ENCODE measurements at places on chromosomes 4 and X. TPM values are rescaled to one million over a fixed set of nuclear protein-coding genes. Genes with fewer than 3 reads are reported as not detected.

- peaks cover 12% of the 10 kb centered on the region for H3K4me1 ChIP-seq
- no peaks in the 10 kb centered on the region for H3K27me3 ChIP-seq
- H3K36me3 ChIP-seq, result peaks cover 10% of the 10 kb centered on the region
- no peak overlapping the region for H3K27ac ChIP-seq
Observed at GRCh38 chr4:16864199-16864598, 34.2 kb downstream of the LDB2 start.

DNA sequence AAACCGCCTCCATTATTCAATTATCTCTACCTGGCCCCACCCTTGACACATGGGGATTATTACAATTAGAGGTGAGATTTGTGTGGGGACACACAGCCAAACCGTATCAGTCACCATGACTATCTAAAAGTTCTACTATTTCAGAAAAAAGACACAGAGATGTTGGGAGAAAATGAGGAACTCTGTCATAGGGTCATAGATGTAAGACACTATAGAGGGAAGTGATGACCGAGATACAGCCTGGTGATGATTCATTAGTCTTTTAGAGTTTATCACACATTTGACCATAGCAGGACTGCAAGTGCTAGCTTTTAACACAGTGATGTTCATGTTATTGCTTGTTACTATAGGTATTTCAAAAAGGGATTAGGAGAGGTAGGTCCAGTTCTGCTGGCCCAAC is 357.0 kb upstream of the AADAT start:
- no peak overlapping the region for H3K4me3 ChIP-seq
- no peaks in the 10 kb centered on the region for H3K27me3 ChIP-seq
- no peaks in the 10 kb centered on the region for H3K36me3 ChIP-seq
- H3K4me1 ChIP-seq, result no peaks in the 10 kb centered on the region

Gene MAGEC3
- not detected for total RNA-seq

DNA sequence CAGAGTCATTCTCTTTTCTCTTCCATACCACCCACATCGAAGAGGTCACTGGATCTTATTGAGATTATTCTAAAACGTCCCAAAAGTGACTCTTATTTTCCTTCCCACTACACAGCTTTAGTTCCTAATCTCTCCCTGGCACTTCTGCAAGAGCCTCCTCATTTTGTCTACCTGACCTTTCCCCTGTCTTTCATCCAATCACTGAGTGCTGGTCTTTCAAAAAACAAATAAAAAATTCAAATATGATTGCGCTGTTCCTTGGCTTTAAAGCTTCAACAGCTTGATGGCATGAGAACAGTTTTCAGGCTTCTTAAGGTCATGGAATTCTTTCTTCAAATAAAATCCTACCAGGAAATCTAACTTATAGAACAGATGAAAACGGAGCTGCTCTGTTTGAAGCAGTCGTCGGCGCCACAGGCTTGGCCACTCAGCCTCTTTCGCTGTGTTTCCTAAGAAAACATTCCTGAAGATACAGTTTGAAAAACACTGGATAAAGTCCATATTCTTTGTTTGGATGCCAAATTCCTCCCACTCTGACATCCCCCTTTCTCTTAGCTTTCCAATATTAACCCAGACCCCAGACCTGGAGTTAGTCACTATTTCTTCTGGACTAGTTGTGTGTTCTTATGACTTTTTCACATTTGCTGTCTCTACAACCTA is 12.5 kb downstream of the SYTL5 start:
- H3K27me3 ChIP-seq, result no peaks in the 10 kb centered on the region
- no peak overlapping the region for H3K27ac ChIP-seq
- DNase-seq, result no peak
- no peaks in the 10 kb centered on the region for H3K36me3 ChIP-seq

Gene ZNF141
- 31.7 TPM for total RNA-seq

Gene NOX1
- 0.70 TPM for total RNA-seq

Gene RPS6KA6
- total RNA-seq, result 13.4 TPM

Gene EGF
- 65.1 TPM for total RNA-seq

Gene RAB9A
- 26.4 TPM for total RNA-seq

All from type B pancreatic cell (in vitro differentiated cells).